ENCODE measurements at places on chromosomes 2 and 18.

DNA sequence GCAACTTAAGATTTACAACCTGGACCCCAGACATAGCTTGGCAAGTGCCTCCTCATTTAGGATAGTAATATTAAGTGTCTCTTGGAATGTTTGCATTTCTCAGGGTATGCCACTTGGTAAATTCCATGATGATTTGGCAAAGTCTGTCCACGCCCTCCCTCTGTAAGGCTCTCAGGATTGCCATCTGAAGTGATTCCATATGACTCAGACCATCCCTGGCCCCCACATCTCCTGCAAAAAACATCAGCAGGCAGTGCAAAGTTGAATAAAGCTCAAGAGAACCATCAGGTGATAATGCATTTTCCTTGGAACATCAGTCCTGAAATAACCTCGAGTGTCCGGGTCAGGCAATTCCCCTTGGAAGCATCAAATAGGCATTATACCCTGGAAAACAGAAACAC lies 27.1 kb upstream of the PIEZO2 start:
- no peak for DNase-seq

DNA sequence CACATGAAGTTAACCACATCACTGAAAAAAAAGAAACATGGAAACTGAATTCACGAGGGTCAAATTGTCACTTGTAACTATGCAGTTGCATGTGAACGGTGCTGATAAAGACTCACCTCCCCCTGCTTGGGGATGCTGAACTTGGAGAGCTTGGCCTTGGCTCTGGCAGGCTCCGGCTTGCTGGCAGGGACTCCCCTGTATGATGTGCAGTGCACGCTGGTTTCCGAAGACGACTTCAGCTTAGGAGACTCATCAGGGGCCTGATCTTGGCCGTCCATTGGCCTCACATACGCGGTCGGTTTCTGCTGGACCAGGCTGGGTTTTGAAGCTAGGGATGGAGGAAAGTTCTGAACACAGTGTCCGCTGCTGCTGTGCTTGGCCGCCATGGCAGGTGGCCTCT lies 135.9 kb downstream of the AFF3 start:
- DNase-seq: no peak

GRCh38 chr18:51433296-51433695 lies 235.8 kb upstream of the MEX3C start:
- DNase-seq: no peak

- no peak for DNase-seq
Observed at GRCh38 chr18:23207191-23207955, 72.1 kb downstream of the CABLES1 start.

DNA sequence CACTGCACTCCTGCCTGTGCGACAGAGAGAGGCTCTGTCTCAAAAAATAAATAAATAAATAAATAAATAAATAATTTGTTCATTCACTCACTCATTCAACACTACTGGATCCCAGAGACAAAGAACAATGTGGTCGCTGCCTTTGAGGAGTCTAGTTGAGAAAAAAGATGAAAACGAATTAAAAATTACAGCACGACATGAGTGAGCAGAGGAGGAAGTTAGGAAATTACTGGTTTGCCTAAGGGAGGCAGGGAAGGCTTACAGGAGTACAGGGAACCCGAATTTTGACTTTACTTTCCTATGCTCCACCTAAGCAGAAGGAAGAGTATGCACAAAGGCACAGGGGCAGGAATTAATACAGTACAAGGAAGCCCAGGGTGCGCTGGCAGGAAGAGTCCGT lies 4.2 kb upstream of the KCMF1 start:
- no peak for DNase-seq

DNA sequence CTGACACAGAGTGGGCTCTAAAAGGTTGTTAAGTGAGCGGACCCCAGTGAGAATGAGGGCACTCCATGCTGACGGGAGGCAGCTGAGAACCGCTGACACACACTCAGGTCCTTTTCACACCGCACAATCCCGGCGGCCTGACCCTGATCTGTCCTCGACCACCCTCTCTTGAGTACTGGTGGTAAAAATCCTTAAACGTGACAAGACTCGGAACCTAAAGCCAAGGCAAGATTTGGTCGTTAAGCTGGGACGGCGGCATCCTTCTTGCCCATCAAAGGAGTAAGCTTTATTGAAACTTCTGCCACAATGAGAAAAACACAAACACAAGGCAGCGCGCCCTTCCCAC lies 569 bp downstream of the TMX3 start:
- no peak for DNase-seq
